ENCODE measurements at places on chromosomes 2 and 18. TPM values are rescaled to one million over a fixed set of nuclear protein-coding genes. Genes with fewer than 3 reads are reported as not detected.

Gene MAB21L4
- total RNA-seq, result 2.5 TPM

Gene REG3G
- total RNA-seq, result not detected

Gene RNPEPL1
- 122 TPM for total RNA-seq

Gene FAP
- 3.6 TPM for total RNA-seq

Gene CAVIN2
- 0.21 TPM for total RNA-seq

Gene SFXN5
- 13.0 TPM for total RNA-seq

Gene KIAA2012
- total RNA-seq, result not detected

Gene LYPD6
- total RNA-seq, result 3.7 TPM

Gene LTBP1
- 39.5 TPM for total RNA-seq

Gene TLK1
- total RNA-seq, result 19.9 TPM

Gene ABCG8
- total RNA-seq, result not detected

Gene SERPINB4
- total RNA-seq, result not detected

Gene RBMS1
- 52.5 TPM for total RNA-seq

Gene ANKRD62
- total RNA-seq, result not detected

Gene ADAM23
- total RNA-seq, result 0.62 TPM

Gene CRYGB
- total RNA-seq, result not detected

Gene MBP
- 29.1 TPM for total RNA-seq

Gene KCNJ13
- not detected for total RNA-seq

Gene ZNF396
- 3.3 TPM for total RNA-seq

Gene PLA2R1
- 3.6 TPM for total RNA-seq

Gene AGXT
- 0.25 TPM for total RNA-seq
